Hair follicular keratinocyte (primary cell): ENCODE measurements at places on chromosomes 6 and 20. TPM values are rescaled to one million over a fixed set of nuclear protein-coding genes. Genes with fewer than 3 reads are reported as not detected.

SLC44A4 gene
- 0.04 TPM in 1 of 2 replicates, not detected in the other for total RNA-seq

CNR1 gene
- not detected in 2 replicates for total RNA-seq

CRISP2 gene
- not detected in 2 replicates for total RNA-seq

C6orf141 gene
- 21.5 and 23.2 TPM in 2 replicates for total RNA-seq

CTAGE9 gene
- not detected in 2 replicates for total RNA-seq

PTCRA gene
- total RNA-seq: not detected in 2 replicates

SLC17A2 gene
- total RNA-seq: not detected in 2 replicates

CLPSL2 gene
- not detected in 2 replicates for total RNA-seq

ITPR3 gene
- total RNA-seq: 74.2 and 125 TPM in 2 replicates

CALHM6 gene
- total RNA-seq: 0.39 and 2.5 TPM in 2 replicates

MRAP2 gene
- total RNA-seq: 0.08 and 0.19 TPM in 2 replicates

SYNE1 gene
- 4.6 and 7.6 TPM in 2 replicates for total RNA-seq

GABRR2 gene
- not detected in 2 replicates for total RNA-seq

BMP7 gene
- total RNA-seq: not detected in 2 replicates

CTCFL gene
- not detected in 2 replicates for total RNA-seq

SPACA1 gene
- not detected in 2 replicates for total RNA-seq

CD93 gene
- total RNA-seq: under 0.01 TPM in 2 replicates

FAM83C gene
- total RNA-seq: 0.62 and 1.0 TPM in 2 replicates

SLC13A3 gene
- total RNA-seq: 7.9 and 9.2 TPM in 2 replicates

FNDC11 gene
- 1.1 and 1.7 TPM in 2 replicates for total RNA-seq

TSBP1 gene
- total RNA-seq: not detected in 2 replicates

LY6G5B gene
- total RNA-seq: 1.9 and 2.3 TPM in 2 replicates

MAP3K7 gene
- total RNA-seq: 21.2 and 23.6 TPM in 2 replicates

GSTA1 gene
- total RNA-seq: not detected in 2 replicates

OR2B6 gene
- total RNA-seq: not detected in 2 replicates

GJA10 gene
- total RNA-seq: not detected in 2 replicates

TRAPPC3L gene
- total RNA-seq: 0.70 TPM in 1 of 2 replicates, not detected in the other

SLC32A1 gene
- total RNA-seq: not detected in 2 replicates

PDE10A gene
- not detected in 2 replicates for total RNA-seq

ADTRP gene
- 27.0 and 75.8 TPM in 2 replicates for total RNA-seq

TSPO2 gene
- total RNA-seq: not detected in 2 replicates

AHI1 gene
- 3.6 and 6.1 TPM in 2 replicates for total RNA-seq

RRAGD gene
- 0.04 and 1.2 TPM in 2 replicates for total RNA-seq

RIMS1 gene
- under 0.01 and 0.08 TPM in 2 replicates for total RNA-seq

DPPA5 gene
- not detected in 2 replicates for total RNA-seq

MUCL3 gene
- total RNA-seq: not detected in 2 replicates

PDE7B gene
- total RNA-seq: under 0.01 and 0.11 TPM in 2 replicates
